ENCODE measurements at places on chromosomes 7 and 10.

DNA sequence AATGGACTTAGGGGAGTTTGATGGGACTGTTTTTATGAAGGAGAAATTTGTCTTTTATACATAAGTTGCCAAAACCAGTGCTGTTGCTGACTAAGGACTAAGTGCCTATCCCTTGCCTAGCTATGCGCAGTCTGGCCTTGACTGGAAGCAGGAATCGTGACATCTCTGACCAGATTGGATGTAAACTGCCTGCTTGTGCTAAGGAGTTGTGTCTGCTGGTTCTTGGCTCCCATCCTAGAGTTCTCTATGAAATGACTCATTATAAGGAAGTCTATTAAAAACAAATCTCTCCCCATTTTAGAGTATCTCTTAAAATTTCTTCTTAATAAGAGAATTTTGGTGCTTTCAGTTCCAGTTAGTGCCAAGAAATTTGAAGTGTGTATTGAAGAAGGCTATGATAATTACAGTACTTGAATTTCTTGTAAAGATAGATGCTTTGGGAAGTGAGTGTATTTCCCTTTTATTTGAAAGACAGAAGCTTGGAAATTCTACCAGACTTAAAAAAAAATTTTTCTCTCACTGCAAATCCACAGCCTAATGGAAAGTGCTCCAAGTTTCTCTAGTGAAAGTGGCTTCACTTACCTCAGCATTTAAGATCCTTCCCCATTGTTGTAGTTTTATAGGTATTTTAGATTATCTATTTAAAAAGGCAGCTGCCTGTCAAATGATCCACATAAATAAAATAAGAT, 77.6 kb downstream of the BICC1 start:
- DNase-seq: no peak

GRCh38 chr10:52053497-52053896, 260.6 kb upstream of the DKK1 start:
- no peak for DNase-seq

- DNase-seq: peak; percentile 65
These were observed 15.8 kb upstream of the LIPN start for GRCh38 chr10:88744002-88744401.

DNA sequence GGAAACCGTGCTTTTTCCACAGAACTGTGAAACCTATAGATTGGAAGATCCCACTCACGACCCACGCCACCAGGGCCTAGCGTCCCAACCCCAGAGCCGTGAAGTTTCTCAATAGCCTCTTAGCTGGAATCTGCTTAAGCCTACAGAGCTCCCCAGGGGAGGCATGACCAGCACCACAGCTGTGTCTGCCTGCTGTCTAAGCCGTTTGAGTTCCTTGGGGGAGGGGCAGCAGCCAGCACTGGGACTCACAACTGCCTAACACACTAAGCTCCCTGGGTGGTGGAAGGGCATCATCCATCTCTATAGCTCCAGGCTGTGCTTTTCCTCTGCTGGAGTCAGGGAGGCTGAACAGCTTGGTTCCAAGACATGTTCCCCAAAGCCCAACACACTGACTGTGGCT, 26.0 kb upstream of the TMEM140 start:
- DNase-seq: peak; percentile 51

DNA sequence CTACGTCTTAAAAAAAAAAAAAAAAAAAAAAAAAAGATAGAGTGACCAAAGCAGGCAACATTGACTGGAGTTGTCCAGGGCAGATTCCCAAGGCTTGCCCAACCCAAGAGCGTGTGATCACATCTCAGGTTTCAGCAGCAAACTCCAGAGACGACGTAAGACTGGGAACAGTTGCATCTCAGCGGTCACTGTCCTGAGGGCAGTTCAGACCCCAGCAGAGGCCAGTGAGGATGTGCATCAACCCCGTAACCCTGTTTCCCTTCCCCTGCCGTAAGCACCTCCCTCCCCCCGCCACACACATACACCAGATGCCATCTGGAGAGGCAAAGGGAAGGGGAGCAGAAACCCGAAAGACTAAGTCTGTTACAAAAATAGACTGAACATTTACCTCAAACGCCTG, 19.3 kb upstream of the TOMM7 start:
- DNase-seq: peak; percentile 69

DNA sequence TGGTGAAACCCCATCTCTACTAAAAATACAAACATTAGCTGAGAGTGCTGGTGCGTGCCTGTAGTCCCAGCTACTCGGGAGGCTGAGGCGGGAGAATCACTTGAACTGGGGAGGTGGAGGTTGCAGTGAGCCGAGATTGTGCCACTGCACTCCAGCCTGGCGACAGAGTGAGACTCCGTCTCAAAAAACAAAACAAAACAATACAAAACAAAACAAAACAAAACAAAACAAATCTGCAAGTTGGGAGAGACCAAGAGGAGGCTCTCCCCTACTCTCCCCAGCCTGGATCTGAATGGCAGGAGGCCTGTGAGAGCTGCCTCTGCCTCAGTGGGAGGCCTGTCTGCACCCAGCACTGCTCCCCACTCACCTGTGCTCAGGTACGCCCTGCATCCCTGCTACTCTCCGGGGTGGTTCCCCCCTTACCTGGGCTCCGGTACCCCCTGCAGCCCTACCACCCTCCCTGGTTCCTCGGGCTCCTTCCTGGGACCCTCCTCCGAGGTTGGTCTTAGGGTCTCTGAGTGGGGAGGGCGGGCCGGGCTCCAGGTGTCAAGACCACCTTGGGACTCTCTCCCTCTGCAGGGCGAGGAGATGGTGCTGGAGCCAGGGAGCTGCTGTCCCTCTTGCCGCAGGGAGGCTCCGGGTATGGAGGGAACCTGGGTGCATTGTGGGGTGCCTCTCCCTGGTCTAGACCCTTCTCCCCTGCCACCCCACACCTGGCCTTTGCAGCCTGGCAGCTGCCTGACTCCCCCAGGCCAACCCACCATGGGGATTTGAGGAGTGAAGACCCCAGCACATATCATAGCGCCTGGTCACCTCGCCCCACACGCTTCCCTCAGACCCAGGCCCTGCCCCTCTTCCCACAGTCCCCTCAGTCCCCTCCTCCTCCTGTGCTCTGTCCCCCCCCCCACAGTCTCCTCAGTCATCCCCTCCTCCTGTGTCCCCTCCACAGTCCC, 9.5 kb upstream of the ZNF862 start:
- no peak for DNase-seq

DNA sequence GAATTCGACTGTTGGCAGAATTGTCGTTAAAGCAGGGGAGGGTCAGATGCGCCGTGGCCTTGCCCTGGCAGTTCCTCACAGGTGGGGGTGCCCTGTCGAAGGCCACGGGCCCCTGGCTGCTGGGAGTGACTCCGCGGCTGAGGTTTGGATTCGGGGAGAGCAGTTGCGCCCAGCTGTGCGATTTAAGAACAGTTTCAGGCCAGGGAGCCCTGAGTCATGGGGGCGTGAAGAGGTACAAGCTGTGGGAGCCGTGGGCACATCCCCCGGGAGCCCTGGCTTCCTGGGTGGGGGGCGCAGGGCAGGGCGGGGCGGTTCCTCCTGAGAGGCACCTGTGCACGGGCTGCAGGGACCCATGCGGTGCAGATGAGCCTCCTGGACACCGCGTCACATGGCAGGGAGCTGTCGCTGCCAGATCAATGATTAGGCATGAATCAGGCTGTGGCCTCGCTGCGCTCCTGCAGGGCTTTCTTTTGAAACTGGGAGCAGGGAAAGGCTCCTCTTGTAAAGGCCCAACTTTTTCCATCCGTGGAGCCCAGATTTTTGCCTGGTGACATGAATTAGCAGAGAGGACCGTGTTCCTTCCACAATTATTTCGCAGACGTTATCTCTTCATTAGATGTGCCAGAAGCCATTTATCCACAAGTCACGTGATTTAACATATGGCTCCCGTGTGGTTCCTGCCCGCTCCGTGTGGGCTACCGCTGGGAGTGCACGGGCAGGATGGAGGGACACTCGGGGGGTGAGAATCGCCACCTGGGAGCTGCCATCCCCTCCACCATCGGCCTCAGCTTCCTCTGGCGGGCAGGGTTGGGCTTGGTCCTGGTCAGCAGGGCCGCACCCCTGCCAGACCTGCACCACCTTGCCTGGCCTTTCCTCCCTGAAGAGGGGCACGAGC, 918 bp downstream of the PWWP2B start:
- DNase-seq: no peak

- DNase-seq: peak; percentile 96
These were observed at the start of gene ENO4 for GRCh38 chr10:116849248-116850057. Gene ENO4, plus strand, starts transcription at chr10:116849499. Its CDS starts 68 bp downstream, at chr10:116849567.

DNA sequence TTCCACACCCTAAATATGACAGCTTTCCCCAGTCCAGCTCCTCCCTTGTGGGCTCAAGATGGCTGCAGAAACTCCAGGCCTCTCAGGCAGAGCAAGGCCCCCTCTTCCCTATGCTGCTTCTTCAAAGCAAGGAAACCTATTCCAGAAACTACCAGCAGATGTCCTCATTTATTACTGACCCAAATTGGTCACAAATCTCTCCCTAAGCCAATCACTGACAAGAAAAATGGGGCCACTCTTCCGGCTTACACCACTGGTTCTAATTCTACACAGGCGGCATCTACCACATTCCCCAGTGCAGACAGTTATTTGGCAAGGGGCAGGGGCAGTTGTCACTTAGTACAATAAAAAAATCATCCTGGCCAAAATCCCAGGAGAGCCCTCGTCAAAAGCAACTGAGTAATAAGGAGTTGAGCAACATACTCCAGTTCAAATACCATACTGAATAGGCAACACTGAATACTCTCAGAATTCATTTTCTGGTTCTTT, 150.4 kb downstream of the SFMBT2 start:
- DNase-seq: no peak

DNA sequence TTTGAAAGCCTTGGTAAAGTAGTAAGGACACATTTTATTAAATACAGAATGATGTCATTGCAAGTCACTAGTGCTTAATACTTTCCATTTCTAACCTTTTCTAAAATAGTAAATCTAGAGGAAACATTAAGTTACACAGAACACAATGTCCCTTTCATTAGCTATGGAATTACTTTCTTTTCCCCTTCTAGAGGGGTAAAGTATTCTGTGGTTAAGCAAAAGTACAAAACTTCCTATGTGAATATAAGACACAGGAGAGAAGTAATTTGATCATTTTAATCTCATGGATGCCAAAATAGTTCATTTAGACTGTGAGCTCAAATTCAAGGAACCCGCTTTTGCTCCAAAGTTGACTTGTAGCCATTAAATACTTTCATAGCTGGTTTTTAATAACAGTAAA, 49.8 kb downstream of the SEMA3E start:
- DNase-seq: no peak

DNA sequence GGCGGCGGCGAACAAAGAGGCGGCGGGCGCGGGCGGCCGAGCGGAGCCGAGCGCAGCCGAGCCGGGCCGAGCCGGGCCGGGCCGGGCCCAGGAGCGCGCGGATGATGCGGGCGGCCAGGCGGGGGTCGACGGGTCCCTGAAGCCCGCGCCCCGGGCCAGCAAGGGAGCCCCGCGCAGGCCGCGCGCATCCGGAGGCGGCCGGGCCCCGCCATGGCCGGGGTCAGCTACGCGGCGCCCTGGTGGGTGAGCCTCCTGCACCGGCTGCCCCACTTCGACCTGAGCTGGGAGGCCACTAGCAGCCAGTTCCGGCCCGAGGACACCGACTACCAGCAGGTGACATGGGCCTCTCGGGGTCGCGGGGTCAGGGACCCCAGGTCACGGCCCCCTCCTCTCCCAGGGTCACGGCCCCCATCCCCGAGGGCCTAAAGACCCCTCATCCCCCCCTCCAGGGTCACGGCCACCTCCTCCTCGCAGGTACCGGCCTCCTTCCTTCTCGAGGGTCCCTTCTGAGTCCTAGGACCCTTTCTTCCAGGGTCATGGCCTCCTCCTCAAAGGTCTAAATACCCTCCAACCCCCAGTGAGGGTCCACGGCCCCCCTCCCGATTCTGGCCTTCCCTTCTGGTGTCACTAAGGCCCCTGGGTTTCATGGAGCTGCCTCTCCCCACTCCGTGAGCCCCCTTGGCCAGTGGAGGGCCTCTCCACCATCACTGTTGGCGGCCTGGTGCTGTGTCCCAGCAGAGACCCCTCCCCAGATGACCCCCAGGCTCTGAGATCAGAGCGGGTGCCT, at the start of gene TTYH3:
TTYH3 (plus strand) TSS at position 41 of the 787 bp plus-strand sequence; CDS start at position 211, 170 bp downstream.
- no peak for DNase-seq

- no peak for DNase-seq
These were observed 58.1 kb downstream of the WDR37 start for GRCh38 chr10:1114315-1114714.

DNA sequence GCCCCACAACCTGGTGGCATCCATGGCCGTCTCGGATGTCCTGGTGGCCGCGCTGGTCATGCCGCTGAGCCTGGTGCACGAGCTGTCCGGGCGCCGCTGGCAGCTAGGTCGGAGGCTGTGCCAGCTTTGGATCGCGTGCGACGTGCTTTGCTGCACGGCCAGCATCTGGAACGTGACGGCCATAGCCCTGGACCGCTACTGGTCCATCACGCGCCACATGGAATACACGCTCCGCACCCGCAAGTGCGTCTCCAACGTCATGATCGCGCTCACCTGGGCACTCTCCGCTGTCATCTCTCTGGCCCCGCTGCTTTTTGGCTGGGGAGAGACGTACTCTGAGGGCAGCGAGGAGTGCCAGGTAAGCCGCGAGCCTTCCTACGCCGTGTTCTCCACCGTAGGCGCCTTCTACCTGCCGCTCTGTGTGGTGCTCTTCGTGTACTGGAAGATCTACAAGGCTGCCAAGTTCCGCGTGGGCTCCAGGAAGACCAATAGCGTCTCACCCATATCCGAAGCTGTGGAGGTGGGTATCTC, 1.1 kb downstream of the HTR5A start:
- no peak for DNase-seq

- DNase-seq: peak; percentile 93
These were observed 1.5 kb downstream of the PTPN12 start for GRCh38 chr7:77538281-77539212.

DNA sequence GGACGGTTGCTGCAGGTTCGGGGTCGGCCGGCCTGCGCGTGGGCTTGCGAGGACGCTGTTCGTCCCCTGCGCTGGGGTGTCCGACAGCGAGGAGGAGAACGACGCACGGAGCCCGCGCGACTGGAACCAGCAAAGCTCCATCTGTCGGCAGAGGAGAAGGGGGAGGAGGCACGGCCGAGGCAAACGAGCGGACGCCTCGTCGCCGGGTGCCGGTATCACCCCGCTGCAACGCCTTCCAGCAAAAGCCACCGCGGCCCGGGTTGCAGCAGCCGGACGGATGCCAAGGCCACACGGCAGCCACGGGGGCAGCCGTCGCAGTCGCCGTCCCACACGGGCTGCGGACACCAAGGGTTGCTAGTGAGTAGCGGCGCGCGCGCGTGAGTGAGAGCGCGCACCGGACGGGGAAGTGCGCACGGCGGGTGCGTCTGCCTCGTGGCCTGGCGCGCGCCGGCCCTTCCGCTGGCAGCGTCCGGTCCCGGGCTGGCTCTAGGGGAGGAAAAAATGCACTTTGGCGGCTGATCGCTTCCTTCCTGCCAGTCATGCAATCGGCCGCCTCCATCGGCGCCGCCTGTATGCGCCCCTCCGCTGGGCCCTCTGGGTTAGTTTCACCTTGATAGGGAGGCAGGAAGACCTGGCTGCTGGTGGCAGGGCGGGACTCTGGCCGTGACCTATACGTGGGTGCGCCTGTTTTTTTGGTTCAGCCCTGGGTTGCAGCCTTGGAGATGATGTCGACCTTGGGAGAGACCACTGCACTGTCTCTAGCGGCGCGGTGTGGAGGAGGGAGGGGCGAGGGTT, 434 bp downstream of the STAMBPL1 start:
- peak; percentile 84 for DNase-seq

GRCh38 chr7:116834815-116835504, 27.4 kb upstream of the CAPZA2 start:
- DNase-seq: no peak

GRCh38 chr10:22589851-22590514, 124.4 kb downstream of the PIP4K2A start:
- DNase-seq: no peak
